ENCODE measurements at places on chromosomes 7 and 10.

- DNase-seq: no peak
Observed at GRCh38 chr7:137753067-137753466, 93.7 kb downstream of the DGKI start.

- no peak for DNase-seq
Observed at GRCh38 chr7:51346126-51346525, 29.5 kb upstream of the COBL start.

GRCh38 chr7:155213385-155213784 lies 84.3 kb upstream of the INSIG1 start:
- no peak for DNase-seq

DNA sequence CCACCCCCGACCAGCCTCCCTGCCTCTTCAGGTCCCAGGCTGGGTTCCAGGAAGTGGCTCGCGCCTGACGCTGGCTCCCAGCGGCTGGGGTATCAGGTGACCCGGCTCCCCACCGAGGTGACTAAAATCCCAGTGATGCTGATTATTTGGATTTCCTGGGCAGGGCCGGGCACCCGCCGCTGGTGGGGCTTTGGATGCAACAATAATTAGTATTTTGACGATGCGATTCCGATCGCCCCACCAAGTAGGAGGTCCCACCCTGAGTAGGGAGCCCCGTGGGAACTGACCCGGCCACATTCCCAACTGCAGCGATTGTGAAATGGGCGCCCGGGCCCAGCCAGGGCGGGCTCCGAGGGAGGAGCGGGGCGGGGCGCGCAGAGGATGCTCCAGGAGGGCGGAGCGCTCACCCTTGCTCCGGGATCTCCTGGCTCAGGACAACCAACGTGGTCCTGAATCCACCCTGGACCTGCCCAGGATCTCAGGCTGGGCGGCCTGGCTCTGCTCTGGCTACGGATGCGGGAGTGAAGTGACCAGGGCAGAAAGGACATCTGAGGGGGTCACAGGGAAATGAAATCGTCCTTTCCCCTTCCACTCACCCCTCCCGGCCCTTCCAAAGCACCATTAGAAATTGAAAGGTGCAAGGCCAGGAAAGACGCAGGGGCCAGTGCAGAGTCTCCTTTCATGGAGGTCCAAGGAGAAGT lies 32.6 kb downstream of the DUSP5 start:
- DNase-seq: no peak

DNA sequence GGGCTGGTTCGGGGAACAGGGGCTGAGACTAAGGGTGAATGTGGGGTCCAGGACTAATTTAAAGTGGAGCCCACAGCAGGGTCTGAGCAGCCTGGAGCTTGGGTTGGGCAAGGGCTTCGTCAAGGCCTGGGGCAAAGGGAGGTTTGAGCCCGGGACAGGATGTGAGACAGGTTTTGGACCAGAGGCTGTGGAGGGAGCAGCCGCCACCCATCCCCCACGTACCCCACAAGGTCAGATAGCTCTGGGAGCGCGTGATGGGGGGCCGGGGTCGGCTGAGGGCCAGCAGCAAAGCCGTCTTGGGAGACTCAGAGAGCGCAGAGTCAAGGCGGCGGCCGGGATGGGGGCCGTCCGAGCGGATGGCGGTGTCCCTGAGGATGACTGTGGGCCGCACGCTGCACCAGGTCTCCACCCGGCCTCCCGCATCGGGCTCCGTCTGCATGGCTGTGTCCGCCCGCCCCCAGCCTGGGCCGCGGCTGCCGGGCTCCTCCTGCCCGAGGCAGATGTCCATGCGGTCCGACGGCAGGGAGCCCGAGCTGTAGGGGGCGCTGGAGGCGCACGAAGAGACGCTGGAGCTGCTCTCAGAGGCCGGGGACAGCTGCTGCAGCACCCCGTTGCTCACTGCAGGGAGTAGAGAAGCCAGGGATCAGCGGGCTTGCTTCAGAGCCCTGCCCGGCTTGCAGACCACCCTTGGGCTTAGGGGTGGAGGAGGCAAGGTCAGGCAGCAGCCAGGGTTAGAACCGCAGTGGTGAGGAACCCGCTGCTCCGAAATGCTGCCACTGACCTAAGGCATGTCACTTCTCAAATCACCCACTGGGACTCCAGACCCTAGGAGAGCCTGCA lies 12.1 kb downstream of the PDZD7 start:
- peak; percentile 68 for DNase-seq

GRCh38 chr7:120833546-120833945 lies 24.4 kb downstream of the TSPAN12 start:
- DNase-seq: no peak

GRCh38 chr10:33673839-33674415 lies 339.5 kb upstream of the NRP1 start:
- DNase-seq: no peak

DNA sequence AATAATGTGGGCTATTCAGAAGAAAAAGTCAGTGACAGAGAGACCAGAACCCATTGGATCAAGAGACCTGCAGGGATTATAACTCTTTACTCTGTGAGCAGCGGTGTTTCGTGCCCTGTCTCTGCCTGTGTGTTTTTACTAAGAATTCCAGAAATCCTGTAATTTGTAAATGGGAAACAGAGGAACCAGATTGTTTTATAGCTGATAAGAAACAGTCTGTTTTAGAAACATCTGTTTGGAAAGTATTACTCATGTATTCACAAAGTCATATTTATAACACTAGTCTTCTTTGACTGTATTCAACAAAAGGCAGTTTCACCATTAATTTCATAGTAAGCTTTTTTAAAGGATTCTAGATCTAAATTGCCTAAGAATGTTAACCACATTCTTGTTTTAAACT lies 30.0 kb upstream of the VDAC2 start:
- no peak for DNase-seq

DNA sequence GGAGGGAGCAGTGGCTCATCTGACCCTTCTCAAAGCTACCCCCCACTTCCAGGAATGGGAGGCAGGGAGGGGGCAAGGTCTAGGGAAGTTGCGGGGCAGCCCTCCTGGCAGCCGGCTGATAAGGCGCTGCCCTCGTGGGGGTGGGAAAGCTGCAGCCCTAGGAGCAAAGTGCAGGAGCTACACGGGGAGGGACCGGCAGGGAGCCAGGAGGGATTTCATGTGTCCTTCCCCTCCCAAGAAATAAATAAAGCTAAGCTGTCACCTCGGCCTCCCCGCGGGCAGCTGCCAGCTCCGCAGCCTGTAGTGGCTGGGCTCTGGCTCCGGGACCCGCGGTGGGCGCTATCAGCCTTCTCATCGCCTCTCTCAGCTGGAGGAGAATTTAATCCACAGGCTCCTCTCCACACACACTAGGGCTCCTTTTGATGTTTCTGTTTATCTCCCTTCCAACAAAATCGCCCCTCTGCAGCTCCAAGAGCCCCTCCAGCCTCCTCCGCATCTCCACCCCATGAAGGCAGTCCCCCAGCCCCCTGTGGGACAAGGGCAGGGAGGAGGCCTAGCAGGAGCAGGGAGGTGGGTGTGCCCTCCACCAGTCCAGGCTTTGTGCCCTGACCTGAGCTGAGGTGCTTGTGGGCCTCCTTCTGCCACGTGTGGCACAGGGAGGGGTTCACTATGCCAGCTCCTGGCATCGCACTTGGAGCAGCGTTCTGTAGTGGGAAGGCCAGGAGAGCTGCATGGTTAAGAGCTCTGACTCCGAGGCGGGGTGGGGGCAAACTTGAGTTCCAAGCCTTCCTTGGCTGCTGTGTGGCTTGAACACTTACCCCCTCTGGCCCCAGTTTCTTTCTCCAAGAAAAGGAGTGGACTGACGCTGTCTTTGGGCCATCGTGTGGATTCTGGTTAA lies 80.5 kb downstream of the C10orf105 start:
- DNase-seq: peak; percentile 85

- DNase-seq: no peak
Observed at GRCh38 chr10:99297033-99297432, 32.1 kb upstream of the CNNM1 start.

DNA sequence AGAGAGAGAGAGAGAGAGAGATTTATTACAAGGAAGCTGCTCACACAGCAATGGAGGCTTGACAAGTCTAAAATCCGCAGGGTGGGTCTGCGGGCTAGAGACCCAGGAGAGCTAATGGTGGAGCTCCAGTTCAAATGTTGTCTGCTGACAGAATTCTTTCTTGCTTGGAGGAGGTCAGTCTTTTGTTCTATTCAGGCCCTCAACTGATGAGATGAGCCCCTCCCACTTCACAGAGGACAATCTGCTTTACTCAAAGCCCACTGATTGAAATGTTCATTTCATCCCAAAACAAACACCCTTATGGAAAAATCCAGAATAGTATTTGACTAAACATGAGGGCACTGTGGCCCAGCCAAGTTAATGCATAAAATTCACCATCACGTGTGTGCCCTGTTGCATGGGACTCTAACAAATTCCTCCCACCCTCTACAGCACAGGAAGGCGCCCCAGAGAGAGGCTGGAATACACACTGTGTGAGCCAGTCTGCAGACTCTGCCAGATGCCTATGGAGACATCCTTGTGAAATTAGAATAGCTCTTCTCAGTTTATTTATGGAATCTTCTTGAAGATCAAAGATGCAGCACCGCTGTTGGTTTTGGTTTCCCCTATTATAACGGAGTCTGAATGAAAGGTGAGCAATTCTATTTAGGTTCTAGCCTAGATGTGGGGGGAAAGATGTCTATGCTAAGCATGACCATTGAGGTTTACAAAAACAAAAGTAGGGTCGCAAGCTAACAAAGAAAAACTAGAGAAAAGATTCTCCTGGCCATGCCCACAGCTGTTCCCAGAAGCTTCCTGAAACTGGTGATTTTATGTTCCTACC lies 123.0 kb upstream of the SFMBT2 start:
- no peak for DNase-seq

DNA sequence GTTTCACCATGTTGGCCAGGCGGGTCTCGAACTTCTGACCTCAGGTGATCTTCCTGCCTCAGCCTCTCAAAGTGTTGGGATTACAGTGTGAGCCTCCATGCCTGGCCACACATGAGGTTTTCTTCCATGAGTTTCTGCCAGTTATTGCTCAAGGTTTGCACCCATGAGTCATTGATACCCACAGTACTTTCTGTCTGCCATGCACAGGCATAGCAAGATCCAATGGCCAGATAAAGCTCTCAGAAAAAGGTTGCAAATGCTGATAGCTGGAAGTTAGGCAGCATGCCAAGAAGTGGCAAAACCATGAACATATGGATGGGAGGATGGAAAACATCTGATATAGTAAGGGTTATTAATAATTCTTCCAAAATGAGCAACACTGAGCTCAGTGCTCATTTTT lies 298.7 kb upstream of the NRG3 start:
- DNase-seq: no peak

DNA sequence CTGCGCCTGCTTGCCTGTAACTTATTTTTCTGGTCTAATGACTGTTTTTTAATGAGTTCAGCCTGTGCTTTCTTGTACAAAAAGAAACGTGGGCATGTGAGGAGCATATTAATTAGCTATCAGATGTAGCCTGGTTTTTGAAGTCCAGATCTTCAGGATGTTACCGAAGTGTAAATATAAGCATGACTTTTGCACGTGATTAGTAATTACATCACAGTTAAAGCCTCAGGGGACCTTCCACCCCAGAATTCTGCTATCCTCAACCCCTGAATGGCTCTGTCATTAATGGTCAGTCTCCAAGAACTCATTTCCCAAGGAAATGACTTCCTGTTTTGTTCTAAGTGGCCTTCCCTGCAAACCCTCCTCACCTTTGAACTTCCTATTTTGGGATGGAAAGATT lies 2.1 kb upstream of the PRXL2A start:
- DNase-seq: no peak

GRCh38 chr7:13226385-13226784 lies 539.0 kb downstream of the ARL4A start:
- no peak for DNase-seq

DNA sequence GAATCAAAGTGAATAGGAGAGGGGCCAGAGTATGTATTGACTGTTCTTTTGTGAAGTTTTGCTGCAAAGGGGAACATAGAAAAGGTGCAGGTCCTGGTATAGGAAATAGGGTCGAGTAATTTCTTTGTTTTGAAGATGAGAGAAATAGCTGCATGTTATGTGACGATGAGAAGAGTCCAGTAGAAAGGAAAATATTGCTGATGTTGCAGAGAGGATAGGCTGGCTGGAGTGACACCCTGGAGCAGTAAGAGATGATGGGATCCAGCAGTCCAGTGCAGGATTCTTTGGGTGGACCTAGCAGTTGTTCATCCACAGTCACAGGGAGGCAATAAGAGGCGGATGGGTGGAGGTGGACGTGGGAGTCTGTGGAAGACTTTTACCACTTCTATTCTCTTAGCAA lies 2.1 kb upstream of the BMS1 start:
- DNase-seq: no peak

DNA sequence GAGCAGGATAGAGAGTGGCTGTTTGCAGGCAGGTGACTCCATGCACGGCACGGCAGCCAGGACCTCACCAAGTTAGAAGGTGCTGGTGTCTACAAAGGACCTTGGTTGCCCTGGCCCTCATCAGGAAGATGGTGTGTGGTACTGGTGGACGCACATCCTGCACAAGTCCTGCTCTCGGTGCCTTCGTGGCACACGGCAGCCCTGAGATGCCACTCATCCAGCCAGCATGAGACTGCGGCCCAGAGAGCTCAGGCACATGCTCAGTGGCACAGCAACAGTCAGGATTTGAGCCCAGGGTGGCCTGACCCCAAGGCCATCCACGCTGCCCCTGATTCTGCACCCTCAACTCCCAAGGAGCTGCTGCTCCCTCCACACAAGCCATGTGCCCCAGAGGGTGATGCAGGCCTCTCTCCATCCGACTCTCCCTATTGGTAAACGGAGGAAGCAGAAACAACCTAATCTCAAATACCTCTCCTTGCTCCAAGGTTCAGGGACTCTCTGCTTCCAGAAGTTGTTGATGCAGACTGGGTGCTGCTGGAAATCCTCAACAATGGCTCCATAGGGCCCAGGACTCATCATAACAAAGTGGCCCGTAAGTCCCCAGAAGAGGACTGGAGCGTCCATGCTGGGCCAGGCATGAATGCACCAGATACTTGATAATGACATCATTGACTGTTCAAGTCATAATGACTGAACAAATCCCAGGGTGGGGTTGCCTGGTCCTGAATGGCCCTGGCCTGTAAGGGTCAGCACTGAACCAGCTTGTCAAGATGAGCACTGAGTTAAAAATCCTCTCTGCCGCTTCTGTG lies 93.6 kb downstream of the ARHGAP22 start:
- no peak for DNase-seq

- no peak for DNase-seq
Observed at GRCh38 chr10:132584081-132584480, 46.5 kb downstream of the INPP5A start.

GRCh38 chr10:79627075-79627474 lies 16.3 kb downstream of the SFTPA1 start:
- no peak for DNase-seq

Measured in GF-D8 (cell line).